ENCODE measurements at places on chromosomes 11 and 22. TPM values are rescaled to one million over a fixed set of nuclear protein-coding genes. Genes with fewer than 3 reads are reported as not detected.

Gene GLYAT
- not detected for polyA plus RNA-seq

Gene MMP27
- polyA plus RNA-seq, result not detected

Gene RIC3
- polyA plus RNA-seq, result 0.30 TPM

Gene ZFTA
- polyA plus RNA-seq, result 30.2 TPM

Gene ACO2
- 116 TPM for polyA plus RNA-seq

Gene STK33
- polyA plus RNA-seq, result 3.7 TPM

Gene FGF19
- polyA plus RNA-seq, result 0.53 TPM

Gene CCDC157
- polyA plus RNA-seq, result 1.5 TPM

Gene POGLUT3
- polyA plus RNA-seq, result 41.7 TPM

Gene TNNT3
- 9,432 TPM for polyA plus RNA-seq

DNA sequence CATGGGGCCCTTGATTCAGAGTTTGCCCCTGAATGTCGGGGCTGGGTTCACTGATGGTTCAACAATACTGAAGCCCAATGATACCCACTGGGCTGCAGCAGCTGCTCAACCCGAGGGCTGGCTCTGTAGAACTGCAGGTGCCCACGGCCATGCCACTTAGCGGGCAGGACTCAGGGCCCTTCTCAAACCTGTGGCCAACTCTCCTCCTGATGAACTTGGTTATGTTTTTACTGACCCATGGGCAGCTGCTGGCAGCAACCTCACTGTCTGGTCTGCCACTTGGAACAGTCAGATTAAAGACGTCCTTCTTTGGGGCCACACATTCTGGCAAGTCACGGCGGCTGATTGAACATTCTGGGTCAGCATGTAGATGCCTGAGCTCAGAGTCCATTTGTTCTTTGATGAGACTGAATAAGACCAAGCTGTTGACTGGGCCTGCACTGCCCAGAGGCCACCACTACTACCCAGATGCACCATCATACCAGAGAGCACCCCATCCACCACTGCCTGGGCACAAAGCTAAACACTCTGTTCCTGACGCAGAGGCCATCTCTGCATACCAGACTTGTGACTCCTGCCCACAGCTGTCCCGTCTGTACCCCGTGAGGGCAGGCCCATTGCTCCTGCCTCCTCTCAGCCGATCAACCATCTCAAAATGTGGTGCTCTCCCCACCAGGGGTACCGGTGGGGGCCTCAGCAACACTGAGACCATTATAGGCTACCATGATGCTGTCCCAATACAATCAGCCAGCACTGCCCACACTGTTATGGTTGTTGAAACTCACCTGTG lies 67.8 kb downstream of the SHANK2 start:
- no peak for DNase-seq

DNA sequence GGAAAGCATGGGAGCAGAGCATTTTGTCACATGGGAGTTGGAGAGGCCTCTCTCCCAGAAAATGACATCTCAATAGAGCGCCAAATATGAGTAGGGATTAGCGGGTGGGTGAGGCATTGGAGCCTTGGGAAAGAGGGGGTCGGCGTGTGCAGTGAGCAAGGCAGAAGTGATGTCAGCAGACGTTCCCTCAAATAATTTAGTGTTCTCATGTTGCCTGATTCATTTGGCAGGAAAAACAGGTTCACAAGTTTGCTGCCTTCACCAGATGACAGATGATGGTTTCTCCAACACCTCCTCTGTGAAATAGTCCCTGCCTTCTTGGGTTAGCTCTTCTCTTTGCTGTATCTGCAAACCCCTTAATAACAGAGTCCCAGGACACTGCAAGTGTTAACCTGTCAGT lies 118.5 kb upstream of the ARHGAP20 start:
- no peak for DNase-seq

DNA sequence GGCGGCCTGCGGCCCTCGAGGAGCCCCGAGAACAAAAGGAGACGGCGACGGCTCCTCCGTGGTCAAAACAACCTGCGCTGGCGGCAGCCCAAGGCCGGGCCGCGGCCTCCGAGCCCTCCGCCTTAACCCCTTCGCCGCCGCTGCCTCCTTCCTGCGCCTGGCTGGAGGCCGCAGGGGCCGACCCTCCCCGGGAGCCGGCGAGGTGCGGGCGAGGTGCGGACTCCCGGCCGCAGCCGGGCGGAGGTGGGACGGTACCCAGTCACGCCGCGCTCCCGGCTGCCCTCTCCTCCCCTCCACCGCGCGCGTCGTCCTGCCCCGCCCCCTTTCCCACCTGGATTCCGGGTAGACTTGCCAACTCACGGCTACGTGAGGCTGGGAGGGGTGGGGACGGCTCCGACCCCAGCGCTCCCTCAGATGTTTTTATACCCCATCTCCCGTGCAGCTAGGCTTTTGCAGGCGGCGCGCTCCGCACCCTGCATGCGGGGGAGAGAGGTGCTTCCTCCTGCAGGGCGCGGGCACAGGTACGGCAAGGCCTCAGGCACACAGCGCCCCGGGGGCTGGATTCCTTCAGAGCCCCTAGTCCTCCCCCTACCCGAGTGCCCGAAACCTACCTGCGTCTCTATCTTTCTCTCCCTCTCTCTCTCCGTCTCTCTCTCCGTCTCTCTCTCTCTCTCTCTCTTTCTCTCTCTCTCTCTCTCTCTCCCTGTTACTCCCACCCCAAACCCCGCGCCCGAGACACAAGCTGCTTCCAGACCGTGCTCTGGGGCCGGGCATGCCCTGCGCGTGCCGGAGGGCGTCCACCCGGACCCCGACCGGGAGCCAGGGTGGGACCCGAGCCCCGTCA lies 2.0 kb downstream of the PDGFB start:
- DNase-seq, result no peak

DNA sequence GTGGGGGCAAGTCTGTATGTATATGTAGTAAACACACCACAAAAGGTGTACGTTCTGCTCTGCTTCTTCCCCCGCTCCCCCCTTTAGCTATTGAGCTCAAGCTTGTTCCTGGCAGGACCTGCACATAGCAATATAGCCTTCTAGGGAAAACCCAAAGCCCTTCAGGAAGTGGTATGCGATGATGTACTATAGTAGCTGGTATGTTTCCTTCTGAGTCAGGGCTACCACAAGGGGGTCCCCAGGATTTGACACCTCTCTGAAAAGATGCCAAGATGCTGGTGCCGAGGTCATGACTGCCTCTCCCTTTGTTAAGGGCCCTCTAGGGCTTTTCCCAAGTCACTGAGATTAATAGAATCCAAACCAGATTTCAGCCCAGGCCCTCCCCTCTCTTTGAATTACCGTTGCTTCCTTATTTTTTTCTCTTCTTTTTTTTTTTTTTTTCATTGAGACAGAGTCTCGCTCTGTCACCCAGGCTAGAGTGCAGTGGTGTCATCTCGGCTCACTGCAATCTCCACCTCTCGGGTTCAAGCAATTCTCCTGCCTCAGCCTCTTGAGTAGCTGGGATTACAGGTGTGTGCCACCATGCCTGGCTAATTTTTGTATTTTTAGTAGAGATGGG lies 268.4 kb downstream of the ETS1 start:
- DNase-seq, result no peak

DNA sequence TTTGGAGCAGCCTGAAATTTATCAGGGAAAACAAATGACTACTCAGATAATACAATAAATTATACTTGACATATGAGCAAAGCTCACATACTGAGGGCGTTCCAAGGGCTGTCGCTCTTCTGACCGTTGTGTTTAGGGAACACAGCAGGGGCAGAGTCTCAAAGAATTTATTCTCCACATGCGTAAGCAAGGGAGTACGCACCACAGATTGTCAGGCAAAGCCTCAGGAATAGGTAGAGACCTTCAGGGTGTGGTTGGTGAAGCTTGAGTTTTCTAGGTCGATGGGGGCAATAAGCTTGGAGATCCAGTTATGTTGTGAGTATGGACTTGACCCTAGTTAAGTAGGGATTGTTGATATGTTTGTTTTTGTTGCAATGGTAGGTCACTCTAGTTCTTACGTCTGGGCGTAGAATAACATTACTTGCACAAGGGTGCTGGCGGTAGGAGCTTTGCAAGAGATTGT lies 830 bp downstream of the ACAT1 start:
- no peak for DNase-seq

GRCh38 chr11:133965031-133965601 lies 8.3 kb upstream of the IGSF9B start:
- no peak for DNase-seq

DNA sequence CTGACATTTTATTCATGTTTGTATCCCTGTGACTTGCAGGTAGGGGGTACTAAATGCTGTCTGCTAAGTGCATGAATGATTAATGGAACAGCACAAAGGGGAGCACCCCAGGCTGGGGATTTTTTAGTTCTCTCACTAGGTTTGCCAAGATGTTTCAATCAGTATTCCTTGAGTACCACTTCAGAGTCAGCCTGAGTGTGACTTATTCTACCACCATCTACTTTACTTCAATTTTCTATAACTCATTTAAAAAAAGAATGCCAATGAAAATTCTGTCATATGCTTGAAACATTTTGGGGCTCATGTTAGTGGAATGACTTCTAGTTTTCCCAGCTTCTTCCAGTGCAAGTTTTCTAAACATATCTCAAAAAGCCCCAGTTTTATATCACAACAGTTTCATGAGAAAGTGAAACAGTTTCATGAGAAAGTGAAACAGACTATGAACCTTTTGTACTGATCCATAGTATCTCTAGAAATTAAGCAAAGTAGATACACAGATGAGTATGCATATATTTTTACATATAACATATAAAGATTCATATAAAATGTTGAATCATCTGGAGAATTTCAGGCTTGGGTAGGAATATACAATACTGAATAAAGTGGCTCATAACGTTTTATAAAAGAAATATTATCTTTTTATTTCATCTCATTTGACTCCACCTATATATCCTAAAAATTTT lies 252.4 kb downstream of the GRM5 start:
- no peak for DNase-seq

- DNase-seq, result no peak
Observed at GRCh38 chr11:67032830-67033551, 10.1 kb downstream of the SYT12 start.

DNA sequence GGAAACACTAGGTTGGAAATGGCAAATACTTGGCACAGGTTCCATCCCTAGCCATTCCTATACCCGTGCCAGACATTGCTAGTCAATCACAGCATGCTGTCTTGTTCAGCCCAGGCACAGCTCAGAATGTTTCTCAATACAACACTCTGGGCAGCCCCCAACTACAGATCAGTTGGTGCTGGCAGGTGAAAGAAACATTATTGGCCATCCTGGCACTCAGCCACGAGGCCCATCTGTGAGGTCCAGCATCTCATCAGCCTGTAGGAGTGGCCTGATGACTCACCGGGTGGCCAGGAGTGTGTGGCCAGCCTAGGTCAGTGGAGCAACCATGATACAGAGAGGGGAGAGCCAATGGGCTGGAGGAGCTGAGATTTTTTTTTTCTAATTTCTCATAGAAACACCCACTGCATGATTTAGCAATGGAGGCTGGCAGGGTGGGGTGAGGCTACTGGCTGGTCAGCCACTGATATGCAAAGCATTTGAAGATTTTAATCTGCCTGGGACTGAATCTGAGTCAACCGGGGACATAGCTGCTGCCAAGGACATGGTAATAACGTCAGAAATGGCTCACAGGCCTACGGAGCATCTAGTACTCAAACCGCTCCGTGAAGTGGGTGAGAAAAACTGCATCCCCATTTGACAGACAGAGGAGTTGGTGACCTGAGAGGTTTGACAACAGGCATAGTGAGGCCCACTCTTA lies 5.4 kb downstream of the MYO18B start:
- no peak for DNase-seq

GRCh38 chr22:45298934-45299505 lies 10.7 kb upstream of the FAM118A start:
- no peak for DNase-seq

GRCh38 chr11:1421291-1421690 lies 31.6 kb downstream of the BRSK2 start:
- DNase-seq, result no peak

- no peak for DNase-seq
Observed at GRCh38 chr11:75470476-75471080, 37.6 kb upstream of the KLHL35 start.

- no peak for DNase-seq
Observed at GRCh38 chr11:26743622-26744021, 21.8 kb upstream of the SLC5A12 start.

GRCh38 chr11:26102325-26102724 lies 229.6 kb upstream of the ANO3 start:
- DNase-seq, result no peak

DNA sequence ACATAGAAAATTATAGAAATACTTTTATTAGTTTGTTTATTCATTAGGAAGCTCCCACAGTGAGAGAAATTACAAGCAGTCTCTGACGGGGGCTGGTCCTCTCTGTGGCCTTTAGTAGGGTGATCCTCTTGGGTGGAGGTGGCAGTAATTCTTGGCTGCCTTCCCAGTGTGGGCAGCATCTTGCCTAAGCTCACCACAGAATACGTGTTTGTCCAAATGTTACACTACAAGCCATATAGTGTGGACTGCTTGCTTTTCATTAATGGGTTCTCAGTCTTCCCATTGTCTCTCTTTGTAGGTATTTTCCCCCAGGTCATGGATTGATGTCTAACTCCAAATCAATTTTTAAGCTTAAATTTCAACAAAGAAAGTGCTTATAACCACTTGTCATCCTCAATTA lies 43.3 kb downstream of the ENDOD1 start:
- DNase-seq, result no peak

DNA sequence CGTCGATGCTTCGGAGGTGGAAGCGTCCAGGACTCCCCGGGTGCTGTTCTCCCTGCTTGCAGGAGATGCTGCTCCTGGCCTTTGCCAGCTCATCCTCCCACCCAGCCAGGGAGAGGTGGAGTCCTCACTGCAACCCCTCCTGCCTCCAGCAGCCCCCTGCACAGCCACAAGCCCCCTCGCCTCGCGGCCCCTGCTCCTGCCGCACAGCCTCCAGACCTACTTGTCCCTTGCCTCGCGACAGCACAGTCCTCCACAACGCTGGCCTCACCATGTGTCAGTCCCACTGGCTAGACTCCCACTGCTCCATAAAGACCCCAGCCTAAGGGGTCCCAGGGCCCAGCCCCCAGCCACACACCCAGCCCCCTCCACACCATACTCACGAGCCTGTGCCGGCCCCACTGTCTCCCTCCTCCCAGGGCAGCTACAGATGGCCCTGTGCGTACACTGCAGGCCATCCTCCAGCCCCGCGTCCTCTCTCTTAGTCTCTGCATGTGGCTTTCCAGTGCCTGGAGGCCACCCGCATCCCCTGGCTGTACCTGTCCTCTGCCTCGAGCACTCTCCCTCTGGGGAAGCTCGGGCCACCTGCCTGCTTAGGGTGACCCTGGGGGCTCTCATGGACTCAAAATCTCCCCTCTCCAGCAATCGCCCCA lies 91.5 kb downstream of the CELSR1 start:
- DNase-seq, result no peak

Data from forelimb muscle (tissue), 1 donor.